A549 treated with Hydrocortisone at 1 μM for 4 hours (cell line): ENCODE measurements at places on chromosomes 2 and 18. TPM values are rescaled to one million over a fixed set of nuclear protein-coding genes. Genes with fewer than 3 reads are reported as not detected.

The CASP8 gene
- 30.0 to 44.8 TPM (median 32.7 TPM) in 5 replicates for total RNA-seq

The IL18R1 gene
- 1.0 to 1.4 TPM (median 1.2 TPM) in 5 replicates for total RNA-seq

The LYG2 gene
- 0.18 TPM in 1 of 5 replicates, not detected in the others for total RNA-seq

The GAREM1 gene
- total RNA-seq = 4.6 to 6.4 TPM (median 5.2 TPM) in 5 replicates

The REG1A gene
- total RNA-seq = not detected in 5 replicates

The SOX11 gene
- total RNA-seq = not detected in 5 replicates

The INPP5D gene
- 0.43 to 0.69 TPM (median 0.54 TPM) in 5 replicates for total RNA-seq
